ENCODE measurements at places on chromosomes 13 and 19.

GRCh38 chr13:48641404-48641803 lies 12.3 kb upstream of the CYSLTR2 start:
- no peak for DNase-seq

DNA sequence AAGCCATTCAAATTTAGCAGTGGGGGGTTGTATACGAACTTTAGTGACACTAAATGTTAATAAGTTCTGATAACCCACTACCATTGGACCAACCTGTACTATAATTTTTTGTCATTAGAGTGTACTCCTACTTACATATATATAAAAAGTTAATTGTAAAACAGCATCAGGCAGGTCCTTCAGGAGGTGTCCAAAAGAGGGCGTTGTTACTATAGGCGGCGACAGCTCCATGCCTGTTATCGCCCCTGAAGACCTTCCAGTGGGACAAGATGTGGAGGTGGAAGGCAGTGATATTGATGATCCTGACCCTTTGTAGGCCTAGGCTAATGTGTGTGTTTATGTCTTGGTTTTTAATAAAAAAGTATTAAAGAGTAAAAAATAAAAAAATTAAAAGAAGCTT lies 27.5 kb downstream of the SPRYD7 start:
- no peak for DNase-seq

DNA sequence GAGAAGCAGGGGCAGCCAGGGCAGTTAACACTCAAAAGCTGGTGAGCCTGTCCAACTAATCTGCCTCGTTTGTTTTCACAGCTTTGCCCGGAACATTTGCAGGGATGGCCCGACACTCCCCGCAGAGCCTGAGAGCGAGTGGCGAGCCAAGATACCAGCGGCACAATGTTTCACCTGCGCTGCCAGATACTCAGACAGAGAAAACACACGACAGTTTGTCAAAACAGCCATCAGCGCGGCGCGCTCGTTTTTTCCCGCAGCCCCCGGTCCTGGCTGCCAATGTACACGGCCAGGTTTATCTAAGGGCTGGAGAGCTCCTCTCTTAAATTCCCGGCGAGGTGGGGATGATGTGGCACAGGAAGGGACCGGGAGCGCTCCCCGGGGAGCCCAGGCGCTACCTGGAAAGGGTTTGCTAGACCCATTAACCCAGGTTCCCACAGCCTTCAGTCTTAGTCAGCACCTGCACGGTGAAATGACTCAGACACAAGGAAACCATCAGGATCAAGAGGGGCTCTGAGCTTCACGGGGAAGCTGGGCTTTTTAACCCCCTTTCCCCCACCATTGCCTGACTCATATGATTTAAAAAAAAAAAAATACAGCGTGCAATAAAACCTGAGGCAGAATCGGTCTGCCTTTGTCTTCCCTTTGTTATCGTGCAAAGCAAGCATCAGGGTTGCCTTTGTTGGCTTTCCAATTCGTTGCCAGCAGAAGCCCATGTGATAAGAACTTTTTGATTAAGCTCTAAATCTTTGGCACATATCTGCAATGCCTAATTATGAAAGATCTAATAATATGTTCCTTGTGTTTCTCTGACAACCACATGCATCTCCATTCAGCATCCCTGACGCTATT lies 186.2 kb downstream of the EFNB2 start:
- no peak for DNase-seq

GRCh38 chr19:56839652-56840450 lies 675 bp downstream of the PEG3 start:
- DNase-seq, result no peak

- DNase-seq, result peak; percentile 84
These were observed 193.6 kb downstream of the KCNRG start for GRCh38 chr13:50208826-50209335.

GRCh38 chr13:64397701-64398100 lies 2832.4 kb downstream of the PCDH9 start:
- DNase-seq, result no peak

- no peak for DNase-seq
These were observed 224.2 kb downstream of the RGCC start for GRCh38 chr13:41681587-41681986.

DNA sequence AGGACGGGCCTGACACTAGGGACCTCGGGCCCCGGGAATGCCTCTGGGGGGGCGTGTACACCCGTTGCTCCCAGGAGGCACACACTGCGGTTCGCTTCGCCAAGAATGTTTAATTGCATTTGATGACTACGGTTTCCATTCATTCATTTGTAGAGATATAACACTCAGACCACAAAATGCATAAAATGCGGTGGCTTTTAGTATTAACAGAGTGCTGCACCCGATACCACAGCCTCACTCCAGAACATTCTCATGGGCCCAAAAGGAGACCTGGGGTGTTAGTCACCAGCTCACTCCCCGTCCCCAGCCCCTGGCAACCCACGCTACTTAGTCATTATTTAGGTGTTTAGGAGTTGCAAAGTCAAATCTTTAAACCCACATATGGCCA lies 21.8 kb downstream of the HCN2 start:
- no peak for DNase-seq

DNA sequence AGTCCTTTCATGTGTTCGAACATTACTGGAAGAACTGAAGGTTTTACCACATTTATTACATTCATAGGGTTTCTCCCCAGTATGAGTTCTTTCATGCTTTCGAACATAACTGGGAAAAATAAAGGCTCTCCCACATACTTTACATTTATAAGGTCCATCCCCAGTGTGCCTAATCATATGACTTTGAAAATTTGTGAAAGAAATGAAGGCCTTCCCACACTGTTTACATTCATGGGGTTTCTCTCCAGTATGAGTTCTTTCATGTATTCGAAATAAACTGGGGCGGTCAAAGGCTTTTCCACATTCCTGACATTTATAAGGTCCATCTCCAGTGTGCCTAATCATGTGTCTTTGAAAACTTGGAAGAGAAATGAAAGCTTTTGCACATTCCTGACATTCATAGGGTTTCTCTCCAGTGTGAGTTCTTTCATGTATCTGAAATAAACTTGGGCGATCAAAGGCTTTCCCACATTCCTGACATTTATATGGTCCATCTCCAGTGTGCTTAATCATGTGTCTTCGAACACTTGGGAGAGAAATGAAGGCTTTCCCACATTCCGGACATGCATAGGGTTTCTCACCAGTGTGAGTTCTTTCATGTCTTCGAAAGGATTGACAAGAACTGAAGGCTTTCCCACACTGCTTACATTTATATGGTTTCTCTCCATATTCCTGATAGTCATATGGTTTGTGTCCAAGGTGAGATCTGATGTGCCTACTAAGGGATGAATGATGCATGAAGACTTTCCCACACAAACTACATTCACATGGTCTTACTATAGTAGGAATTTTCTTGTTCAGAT lies 24.0 kb downstream of the ZNF564 start:
- no peak for DNase-seq

- no peak for DNase-seq
These were observed 15.4 kb upstream of the PTOV1 start for GRCh38 chr19:49835562-49835961.

GRCh38 chr13:113864273-113864890 lies 506 bp upstream of the GAS6 start:
- no peak for DNase-seq

GRCh38 chr19:7618771-7619510 lies 10.4 kb downstream of the XAB2 start:
- no peak for DNase-seq

GRCh38 chr13:41697578-41697977 lies 240.2 kb downstream of the RGCC start:
- DNase-seq, result no peak

GRCh38 chr19:44816301-44816700 lies 7.4 kb downstream of the BCAM start:
- DNase-seq, result no peak

DNA sequence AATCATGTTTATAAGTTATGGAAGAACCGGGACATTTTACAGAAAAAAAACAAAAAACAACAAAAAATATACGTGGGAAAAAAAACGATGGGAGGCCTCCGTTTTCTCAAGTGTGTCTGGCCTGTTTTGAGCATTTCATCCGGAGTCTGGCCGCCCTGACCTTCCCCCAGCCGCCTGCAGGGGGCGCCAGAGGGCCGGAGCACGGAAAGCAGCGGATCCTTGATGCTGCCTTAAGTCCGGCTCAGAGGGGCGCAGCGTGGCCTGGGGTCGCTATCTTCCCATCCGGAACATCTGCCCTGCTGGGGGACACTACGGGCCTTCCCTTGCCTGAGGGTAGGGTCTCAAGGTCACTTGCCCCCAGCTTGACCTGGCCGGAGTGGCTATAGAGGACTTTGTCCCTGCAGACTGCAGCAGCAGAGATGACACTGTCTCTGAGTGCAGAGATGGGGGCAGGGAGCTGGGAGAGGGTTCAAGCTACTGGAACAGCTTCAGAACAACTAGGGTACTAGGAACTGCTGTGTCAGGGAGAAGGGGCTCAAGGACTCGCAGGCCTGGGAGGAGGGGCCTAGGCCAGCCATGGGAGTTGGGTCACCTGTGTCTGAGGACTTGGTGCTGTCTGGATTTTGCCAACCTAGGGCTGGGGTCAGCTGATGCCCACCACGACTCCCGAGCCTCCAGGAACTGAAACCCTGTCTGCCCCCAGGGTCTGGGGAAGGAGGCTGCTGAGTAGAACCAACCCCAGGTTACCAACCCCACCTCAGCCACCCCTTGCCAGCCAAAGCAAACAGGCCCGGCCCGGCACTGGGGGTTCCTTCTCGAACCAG lies 1.8 kb upstream of the APOE start:
- peak; percentile 64 for DNase-seq

GRCh38 chr13:36715841-36716240 lies 42.0 kb downstream of the SERTM1 start:
- DNase-seq, result no peak

Measured in DND-41 (cell line).